Stimulated activated CD4-positive, alpha-beta T cell treated with anti-CD3 and anti-CD28 coated beads, Interleukin-4, amount 100 ng/mL, for 24 hours (primary cell): ENCODE measurements at places on chromosomes 7 and 10.

DNA sequence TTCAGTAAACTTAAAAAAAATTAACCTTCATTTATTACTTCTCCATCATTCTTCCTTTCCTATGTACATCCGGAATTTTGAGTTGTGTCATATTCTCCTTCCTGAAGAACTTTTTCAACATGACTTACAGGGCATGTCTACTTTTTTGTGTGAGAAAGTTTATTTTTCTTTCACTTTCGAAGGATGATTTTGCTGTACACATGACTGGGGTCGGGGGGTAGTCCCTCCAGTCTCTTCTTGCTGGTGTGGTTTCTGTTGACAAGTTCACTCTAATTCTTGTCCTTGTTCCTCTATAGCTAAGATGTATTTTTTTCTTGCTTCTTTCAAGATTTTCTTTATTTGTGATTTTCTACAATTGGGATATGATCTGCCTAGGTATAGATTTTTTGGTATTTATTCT, 55.8 kb downstream of the INPP5A start:
- DNase-seq = no peak

GRCh38 chr10:60542657-60543056, 153.0 kb upstream of the ANK3 start:
- DNase-seq = no peak

DNA sequence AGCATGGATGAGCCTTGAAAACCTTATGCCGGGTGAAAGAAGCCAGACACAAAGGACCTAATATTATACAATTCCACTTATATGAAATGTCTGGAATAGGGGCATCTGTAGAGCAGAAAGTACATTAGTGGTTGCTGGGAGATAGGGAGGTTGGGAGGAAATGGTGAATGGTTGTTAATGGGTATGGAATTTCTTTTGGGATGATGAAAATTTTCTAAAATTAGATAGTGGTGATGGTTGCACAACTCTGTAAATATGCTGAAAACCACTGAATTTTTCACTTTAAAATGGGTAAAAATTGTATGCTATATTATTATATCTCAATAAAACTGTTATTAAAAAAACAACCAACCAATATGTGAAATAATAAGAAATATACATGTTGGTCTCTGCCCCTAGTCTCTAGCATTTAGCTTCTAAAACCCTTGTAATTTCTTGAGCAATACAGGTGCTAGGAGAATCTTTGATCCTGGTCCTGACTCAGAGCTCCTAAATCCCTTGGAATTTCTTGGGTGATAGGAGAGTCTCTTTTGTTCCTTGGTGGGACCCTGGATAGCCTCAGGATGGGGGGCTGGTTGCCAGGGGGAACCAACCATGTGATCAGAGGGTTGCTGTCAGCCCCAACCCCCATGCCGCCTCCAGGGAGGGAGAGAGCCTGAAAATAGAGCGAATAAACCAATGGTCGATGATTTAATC, 64.0 kb downstream of the TACR2 start:
- no peak for DNase-seq

DNA sequence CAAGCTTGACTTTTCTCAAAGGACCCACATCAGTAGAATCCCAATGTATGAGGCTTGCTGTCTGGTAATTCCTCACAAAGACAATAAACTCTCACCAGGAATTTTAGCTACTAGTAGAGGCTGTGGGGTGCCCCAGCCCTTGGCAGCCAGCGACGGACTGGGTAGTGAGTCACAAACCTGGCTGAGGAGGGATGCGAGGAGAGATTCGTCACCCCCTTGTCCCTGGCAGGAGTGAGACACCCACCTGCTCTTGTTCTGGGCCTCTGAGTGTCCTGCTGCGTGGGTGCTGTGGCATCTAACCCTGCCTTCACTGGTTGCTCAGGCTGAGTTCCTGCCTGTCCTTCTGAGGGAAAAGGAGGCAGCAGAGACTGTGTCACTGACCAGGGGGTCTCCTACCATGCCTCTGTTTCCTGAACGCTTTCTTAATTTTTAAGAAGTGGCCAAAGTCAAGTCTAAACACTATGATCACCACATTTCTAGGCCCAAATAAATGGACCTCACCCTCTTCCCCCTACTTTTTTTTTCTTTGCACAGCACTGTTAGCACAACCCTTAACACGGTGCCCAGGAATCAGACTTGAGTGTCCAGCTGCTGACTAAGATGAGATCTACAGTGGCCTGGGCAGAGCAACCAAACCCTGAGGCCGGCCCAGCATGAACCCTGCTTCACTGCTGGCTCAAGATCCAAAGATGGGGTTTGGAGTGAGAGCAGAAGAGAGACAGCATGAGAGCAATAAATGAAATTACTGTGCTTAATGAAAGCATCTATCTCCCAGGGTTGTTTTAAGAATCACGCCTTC, 146.4 kb downstream of the ANLN start:
- DNase-seq = no peak

DNA sequence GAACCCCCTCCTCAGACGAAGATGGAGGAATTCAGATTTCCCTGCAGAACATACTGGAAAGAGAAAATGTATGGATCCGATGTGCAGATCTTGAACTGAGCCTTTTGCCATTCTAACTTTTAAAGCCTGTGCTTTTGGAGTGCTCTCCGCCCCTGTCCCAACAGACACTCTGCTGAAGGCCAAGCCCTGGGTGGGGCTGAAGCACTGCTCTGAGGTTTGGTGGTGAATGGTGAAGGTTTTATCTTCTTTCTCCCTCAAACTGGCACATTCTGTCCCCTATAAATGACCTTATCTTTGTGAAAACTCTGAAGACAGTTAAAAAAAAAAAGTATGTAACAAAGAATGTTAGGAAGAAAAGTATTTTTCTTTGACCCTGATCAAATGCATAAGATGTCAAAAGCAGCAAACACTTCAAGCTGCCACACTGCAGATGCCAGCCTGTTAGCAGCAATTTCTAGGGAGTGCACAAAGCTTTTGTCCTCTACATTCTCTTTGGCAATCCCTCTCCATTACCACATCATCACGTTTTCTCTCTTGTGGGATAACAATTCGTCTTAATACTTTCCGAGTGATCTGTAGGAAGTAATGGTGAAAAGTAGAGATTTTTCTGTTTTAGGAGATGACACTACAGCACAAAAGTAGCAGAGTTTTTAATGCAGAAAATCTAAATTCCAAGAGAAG, 137.3 kb upstream of the CCDC6 start:
- no peak for DNase-seq

- DNase-seq = no peak
Measured at GRCh38 chr7:107408349-107408748, 61.5 kb upstream of the GPR22 start.

DNA sequence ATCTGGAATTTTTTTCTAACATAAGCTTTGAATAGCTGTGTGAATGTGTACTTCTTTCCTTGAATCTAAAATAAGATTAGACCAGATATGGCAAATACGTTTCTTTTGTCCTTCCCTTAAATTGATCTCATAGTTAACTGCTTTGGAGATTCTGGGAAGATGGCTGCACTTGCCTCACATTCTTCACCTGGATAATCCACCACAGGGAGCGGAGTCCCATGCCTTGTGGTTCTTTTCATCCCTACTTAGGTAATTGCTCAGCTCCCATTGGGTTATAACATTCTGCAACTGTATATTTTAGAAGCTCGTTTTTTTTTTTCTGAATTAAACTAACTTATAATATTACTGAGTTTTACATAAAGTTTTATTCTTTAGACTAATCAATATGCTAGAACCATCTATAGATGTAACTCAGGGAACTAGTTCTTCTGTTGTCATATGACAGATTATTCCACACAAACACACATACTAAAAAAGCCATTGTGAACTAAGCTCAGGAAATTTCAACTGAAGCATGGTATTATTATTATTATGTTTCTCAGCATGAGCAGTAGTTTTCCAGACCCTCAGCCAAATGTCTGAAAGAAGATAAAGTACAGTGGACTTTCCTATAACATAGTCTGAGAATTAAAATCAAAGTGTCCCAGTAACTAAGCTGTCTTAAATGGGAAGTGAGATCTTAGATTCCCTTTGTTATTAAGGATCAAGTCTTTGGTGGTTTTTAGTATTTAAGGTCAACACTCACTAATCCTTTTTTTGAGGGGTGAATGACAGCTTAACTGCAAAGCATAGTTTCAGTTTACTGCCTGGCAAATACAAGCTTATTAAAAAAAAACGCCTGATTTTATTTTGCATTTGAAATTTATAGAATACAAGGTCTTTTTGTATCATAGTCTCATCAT, 182.3 kb downstream of the PPP1R9A start:
- DNase-seq = no peak

GRCh38 chr10:60420991-60421894, 31.6 kb upstream of the ANK3 start:
- no peak for DNase-seq

GRCh38 chr10:92753865-92754264, 64.1 kb downstream of the HHEX start:
- no peak for DNase-seq

GRCh38 chr10:16527452-16527851, 5.8 kb upstream of the C1QL3 start:
- DNase-seq = no peak
